Mucosa of gallbladder (tissue), 1 donor: ENCODE measurements at places on chromosomes 2 and 18.

- no peak for DNase-seq
These were observed 86.1 kb upstream of the SRD5A2 start for GRCh38 chr2:31666878-31667277.

DNA sequence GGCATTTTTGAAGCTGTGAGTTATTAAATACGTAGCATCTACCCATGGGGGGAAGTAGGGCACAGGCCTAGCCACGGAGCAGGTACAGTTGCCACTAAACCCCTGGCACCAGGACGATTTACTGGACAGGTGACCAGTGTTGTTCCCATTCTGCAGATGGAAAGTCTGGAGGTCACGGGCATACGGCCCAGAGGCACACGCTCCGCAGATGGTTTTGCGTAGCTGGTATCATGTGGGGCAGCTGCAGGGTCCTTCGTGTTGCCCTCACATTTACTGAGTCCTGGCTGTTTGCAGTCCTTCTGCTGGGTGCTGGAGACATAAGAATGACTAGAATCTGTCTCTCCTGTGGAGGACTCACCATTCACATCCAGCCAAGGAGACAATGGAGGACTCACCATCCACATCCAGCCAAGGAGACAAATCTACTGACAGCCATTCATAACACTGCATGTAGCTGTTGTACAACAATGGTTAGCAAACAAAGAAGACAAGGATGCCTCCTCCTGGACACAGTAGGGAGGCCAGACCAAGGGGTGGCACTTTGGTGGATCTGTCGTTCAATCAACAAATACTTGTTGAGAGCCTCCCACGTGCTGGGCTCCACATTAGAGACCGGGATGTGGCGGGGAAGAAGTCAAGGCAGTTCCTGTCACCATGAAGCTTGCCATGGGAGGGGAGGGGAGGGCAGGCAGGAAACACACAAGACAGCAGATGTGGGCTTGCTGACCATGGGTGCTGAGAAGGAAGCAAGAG lies 24.9 kb downstream of the TWIST2 start:
- DNase-seq = no peak

- peak; percentile 37 for DNase-seq
These were observed 112.2 kb downstream of the OSBPL6 start for GRCh38 chr2:178306352-178307073.

DNA sequence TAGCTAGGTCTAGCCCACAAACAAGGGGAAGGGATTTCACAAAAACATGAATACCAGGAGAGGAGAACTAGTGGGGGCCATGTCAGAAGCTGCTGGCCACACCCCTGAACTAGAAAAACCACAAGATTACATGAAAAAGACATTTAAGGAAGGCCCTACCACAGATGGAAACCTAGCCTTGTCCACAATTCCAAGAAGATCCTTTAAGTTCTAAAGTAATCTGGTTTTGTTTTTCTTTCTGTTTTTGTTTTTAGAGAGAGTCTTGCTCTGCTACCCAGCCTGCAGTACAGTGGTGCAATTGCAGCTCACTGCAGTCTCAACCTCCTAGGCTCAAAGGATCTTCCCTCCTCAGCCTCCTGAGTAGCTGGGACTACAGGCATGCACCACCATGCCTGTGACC lies 34.2 kb upstream of the CAB39 start:
- no peak for DNase-seq

GRCh38 chr2:159605441-159606178 lies 10.7 kb downstream of the BAZ2B start:
- DNase-seq = no peak

GRCh38 chr2:199310771-199311585 lies 146.8 kb downstream of the SATB2 start:
- no peak for DNase-seq

GRCh38 chr2:64325852-64326577 lies 127.9 kb upstream of the LGALSL start:
- no peak for DNase-seq

DNA sequence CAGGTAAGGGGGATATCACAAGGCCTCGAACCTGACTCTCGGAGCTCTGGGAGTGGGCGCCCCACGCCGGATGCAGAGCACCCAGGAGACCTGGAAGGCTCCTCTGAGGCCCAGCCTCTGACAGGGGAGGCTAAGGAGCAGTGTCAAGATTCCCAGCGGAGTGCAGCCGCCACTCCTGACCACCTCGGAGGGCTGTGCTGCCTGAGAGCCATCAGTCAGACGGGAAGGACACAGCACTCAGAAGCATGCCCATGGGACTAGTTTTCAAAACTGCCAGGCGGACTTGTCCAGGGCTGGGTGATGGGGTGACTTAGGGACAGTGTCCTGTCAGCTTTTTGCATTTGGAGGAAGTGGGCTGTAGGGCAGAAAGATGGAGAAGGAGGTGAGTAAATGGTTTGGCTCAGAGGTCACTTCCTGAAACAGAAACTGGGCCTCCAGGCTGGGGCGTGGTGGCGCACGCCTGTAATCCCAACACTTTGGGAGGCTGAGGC lies 34.6 kb upstream of the B3GNT7 start:
- no peak for DNase-seq

- no peak for DNase-seq
These were observed 193.7 kb upstream of the ID2 start for GRCh38 chr2:8488001-8488738.

GRCh38 chr2:193561054-193561453 lies 1366.3 kb upstream of the TMEFF2 start:
- no peak for DNase-seq

GRCh38 chr2:192016265-192016664 lies 169.4 kb upstream of the CAVIN2 start:
- DNase-seq = no peak

DNA sequence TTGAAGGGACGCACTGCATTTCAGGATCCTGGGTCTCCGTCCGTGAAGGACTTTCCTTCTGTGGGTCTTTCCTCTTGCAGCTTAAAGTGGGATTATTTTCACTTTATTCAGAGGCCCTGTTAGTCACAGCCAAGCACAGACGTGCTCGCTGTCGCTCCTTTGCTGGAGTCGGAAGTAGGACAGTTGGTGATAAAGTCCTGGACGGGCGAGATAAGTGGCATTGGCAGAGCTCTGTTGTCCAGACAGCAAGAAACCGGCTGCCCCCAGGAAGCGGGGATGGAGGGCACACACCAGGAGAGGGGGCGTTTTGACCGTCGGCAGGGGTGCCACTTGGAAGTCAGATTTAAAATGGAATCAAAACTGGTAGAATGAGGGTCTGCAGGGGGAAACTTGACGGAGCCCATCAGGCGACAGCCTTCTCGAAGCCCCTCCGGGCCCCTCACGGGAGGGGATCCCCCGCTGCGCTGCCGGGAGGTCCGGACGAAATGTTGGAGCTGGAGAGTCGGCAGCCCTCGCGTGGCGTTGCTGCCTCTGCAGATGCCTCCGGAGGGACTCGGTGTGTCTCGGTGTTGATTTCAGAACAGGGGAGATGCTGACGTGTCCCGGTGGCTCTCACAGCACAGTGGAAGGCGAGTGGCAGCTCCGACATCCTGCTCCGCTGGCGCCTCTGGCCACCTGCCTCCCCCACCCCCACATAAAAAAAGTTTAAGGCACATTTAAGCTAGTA lies 124.2 kb downstream of the NFATC1 start:
- peak; percentile 10 for DNase-seq

DNA sequence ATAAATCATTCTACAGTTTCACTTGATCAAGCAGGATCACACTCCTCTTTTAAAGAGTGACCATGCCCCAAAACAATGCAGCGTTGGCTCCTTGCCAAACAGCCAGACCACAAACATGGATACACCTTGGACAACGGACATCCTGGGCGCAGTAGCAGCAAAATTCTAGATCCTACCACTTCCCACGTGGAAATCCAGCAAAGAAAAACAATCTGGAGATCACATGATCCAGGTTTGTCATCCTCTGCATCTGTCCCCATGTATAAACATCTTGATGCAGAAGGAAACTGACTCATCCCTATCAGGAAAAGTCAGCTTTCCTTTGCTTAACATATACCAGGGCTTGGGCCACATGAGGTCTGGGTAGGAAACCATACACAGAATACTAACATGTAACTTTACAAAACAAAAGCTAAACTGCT lies 53.1 kb downstream of the ZNF521 start:
- DNase-seq = peak; percentile 11

GRCh38 chr18:59861009-59861408 lies 38.8 kb upstream of the PMAIP1 start:
- DNase-seq = no peak

DNA sequence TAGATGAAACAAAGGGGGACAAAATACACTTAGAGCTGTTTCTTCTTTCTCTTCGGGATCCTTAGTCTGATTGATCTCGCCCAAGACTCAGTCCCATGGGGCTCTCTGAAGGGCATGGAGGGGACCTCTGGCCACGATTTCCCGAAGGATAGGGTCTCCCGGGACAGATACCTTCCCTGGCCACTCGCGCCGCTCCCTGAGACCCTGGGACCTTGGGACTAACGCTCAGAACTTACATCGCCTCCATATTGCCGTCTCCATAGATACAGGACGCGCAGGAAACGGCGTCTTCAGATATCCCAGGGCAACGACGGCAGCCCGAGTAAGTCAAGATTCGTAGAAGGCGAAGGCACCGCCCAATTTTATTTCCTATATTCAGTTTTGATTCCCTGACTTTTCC lies at the start of gene CFAP65:
TSS of gene CFAP65 (minus strand) at position 265 of the 400 bp plus-strand sequence. CDS start 2,468 bp downstream, outside the sequence.
- DNase-seq = peak; percentile 54

GRCh38 chr2:105782646-105783045 lies 37.9 kb downstream of the NCK2 start:
- DNase-seq = no peak

GRCh38 chr18:36297417-36298125 lies at the start of gene FHOD3:
FHOD3 (plus strand) TSS chr18:36297713; CDS start chr18:36297836, 123 bp downstream.
- DNase-seq = peak; percentile 35
